ENCODE measurements at places on chromosomes 4 and X.

DNA sequence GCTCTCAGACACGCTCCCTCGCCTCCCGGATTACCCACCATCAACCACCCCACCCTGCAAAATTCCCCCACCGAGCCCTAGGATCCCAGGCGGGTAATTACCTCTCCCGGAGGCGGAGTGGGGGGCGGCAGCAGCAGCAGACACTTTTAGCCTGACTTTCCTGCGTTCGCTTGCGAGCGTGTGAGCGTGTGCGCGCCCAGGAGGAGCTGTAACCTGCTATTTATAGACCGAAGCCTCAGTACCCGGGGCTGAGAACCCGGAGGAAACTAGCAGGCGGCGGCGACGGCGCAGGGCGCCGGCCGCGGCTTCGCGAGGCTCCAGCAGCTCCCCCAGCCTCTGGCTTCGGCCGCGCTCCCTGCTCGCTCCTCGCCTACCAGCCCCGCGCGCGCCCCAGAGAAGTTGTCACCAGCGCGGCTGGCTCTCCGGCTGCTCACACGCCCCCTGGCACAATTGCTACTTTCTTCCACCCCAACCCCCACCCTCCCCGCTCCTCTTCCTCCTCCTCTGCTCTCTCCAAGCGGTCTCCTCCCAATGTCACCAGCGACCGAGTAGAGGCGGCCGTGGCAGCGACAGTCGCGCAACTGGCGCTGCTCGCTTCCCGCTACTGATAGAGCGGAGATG is at the start of gene INPP4B:
Gene INPP4B (minus strand): TSS at position 194 of the 621 bp plus-strand sequence.
- H3K27me3 ChIP-seq: no peaks in the 10 kb centered on the region
- no peaks in the 10 kb centered on the region for H3K4me1 ChIP-seq
- H3K27ac ChIP-seq: no peak within 1 kb of the TSS
- no peaks in the 10 kb centered on the region for H3K36me3 ChIP-seq
- peak within 1 kb of the TSS; percentile 71 for H3K4me3 ChIP-seq

DNA sequence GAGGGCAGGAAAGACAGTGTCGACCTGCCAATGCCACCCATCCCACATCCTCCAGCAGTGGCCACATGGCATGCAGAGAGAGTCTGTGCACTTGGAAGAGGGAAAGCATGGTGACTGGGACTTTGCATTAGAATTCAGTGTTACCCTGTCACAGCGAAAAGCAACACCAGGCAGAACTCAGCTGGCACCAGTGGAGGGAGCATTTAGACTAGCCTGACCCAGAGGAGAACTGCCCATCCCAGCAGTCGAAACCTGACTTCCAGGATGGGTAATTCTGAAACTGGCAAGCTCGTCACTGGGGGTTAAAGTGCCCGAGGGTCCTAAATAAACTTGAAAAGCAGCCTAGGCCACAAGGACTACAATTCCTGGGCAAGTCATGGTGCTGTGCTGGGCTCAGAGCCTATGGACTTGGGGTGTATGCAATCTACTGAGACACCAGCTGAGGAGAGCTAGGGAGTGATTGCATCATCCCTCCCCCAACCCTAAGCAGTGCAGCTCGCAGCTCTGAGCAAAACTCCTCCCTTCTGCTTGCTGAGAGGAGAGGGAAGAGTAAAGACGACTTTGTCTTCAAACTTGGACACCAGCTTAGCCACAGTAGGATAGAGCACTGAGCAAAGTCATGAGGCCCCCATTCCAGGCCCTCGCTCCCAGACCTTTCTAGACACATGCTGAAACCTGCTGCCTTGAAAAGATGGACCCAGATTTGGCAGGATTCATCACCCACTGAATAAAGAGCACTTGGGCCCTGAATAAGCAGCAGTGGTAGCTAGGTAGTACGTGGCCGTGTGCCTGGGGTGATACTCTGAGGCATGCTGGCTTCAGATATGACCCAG is 68.8 kb downstream of the DDX60L start:
- no peak overlapping the region for H3K27ac ChIP-seq
- no peaks in the 10 kb centered on the region for H3K27me3 ChIP-seq
- DNase-seq: no peak
- peaks cover 61% of the 10 kb centered on the region for H3K36me3 ChIP-seq
- H3K4me1 ChIP-seq: no peaks in the 10 kb centered on the region

GRCh38 chr4:112284662-112285411 is 867 bp downstream of the TIFA start:
- peak overlapping the region; percentile 69 for H3K27ac ChIP-seq
- no peaks in the 10 kb centered on the region for H3K36me3 ChIP-seq
- H3K27me3 ChIP-seq: no peaks in the 10 kb centered on the region
- peaks cover 60% of the 10 kb centered on the region for H3K4me1 ChIP-seq

DNA sequence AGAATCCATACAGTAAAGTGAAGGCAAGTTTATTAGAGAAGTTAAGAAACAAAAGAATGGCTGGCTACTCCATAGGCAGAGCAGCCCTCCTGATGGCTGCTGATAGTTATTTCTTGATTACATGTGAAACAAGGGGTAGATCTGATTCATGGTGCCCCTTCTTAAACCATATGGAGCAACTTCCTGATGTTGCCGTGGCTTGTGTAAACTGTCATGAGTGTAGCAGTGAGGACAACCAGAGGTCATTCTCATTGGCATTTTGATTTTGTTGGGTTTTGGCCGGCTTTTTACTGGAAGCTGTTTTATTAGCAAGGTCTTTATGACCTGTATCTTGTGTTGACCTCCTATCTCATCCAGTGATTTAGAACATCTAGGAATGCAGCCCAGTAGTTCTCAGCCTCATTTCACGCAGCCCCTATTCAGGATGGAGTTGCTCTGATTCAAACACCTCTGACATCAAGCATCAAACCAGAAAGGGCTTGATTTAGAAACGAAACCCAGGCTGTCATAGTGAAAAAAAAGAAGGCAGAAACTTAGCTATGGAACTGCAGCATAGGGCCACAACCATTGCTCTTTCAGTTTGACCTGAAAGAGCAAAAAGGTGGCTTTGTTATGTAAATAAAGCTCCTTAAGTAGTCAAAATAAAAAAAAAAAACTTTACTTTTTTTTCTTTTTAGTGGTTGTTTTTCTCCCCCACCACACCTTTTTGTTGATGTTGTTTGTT is 37.8 kb downstream of the SPCS3 start:
- no peak overlapping the region for H3K27ac ChIP-seq
- peaks cover 2% of the 10 kb centered on the region for H3K27me3 ChIP-seq
- no peaks in the 10 kb centered on the region for H3K36me3 ChIP-seq
- no peak overlapping the region for H3K4me3 ChIP-seq
- DNase-seq: no peak

- no peaks in the 10 kb centered on the region for H3K4me1 ChIP-seq
- H3K27me3 ChIP-seq: no peaks in the 10 kb centered on the region
- H3K4me3 ChIP-seq: no peak overlapping the region
- DNase-seq: no peak
Measured at GRCh38 chr4:176077561-176077960, 11.9 kb downstream of the WDR17 start.

- no peaks in the 10 kb centered on the region for H3K36me3 ChIP-seq
- H3K27ac ChIP-seq: no peak overlapping the region
- DNase-seq: no peak
- no peaks in the 10 kb centered on the region for H3K27me3 ChIP-seq
- H3K4me1 ChIP-seq: no peaks in the 10 kb centered on the region
Measured at GRCh38 chr4:180539284-180539683, 1703.9 kb upstream of the TENM3 start.

DNA sequence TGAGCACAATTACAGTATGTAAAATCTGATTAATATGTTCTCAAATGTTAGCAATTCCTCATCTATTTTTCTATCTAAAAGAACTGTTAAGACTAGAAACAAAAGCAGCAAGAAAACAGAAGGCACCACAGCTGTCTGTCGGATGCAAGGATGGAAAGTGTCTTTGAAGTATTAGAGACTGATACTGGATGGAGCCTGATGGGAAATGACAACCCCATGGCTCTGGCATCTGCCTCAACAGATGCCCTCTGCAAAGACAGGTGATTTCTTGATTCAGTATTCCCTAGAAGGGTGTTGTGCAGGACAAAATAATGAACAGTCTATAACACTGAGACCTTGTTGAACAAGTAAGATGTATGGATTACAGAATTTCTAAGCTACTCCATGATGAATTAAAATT is 19.7 kb downstream of the LRCH2 start:
- no peaks in the 10 kb centered on the region for H3K27me3 ChIP-seq
- no peak for DNase-seq
- H3K4me3 ChIP-seq: no peak overlapping the region
- no peaks in the 10 kb centered on the region for H3K4me1 ChIP-seq
- H3K27ac ChIP-seq: no peak overlapping the region

- peak overlapping the region; percentile 84 for H3K27ac ChIP-seq
- DNase-seq: no peak
- no peaks in the 10 kb centered on the region for H3K27me3 ChIP-seq
- peaks cover 24% of the 10 kb centered on the region for H3K4me1 ChIP-seq
- H3K4me3 ChIP-seq: peak overlapping the region; percentile 10
Measured at GRCh38 chrX:45758738-45759397, 558.2 kb upstream of the DIPK2B start.

DNA sequence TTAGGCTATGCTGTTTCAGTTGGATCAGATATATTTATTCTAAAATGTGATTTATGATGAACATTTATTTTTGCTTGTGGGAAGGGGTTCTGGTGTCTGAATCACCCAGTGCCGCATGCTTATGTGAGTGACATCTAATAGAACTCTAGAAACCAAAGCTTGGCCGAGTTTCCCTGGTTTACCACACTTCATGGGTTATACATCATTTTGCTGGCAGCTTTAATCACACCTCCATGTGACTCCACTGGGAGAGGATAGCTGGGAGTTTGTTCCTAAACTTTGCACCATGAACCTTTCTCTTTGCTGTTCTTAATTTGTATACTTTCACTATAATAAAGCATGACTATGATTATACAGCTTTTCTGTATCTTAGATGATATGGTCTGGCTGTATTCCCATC is 382.9 kb downstream of the INPP4B start:
- H3K4me1 ChIP-seq: no peaks in the 10 kb centered on the region
- H3K36me3 ChIP-seq: no peaks in the 10 kb centered on the region
- no peak overlapping the region for H3K27ac ChIP-seq
- no peaks in the 10 kb centered on the region for H3K27me3 ChIP-seq
- H3K4me3 ChIP-seq: no peak overlapping the region

GRCh38 chrX:86137071-86137470 is 11.2 kb upstream of the DACH2 start:
- no peaks in the 10 kb centered on the region for H3K4me1 ChIP-seq
- no peak for DNase-seq
- no peaks in the 10 kb centered on the region for H3K27me3 ChIP-seq
- H3K4me3 ChIP-seq: no peak overlapping the region

- no peak overlapping the region for H3K4me3 ChIP-seq
- H3K27me3 ChIP-seq: no peaks in the 10 kb centered on the region
- H3K4me1 ChIP-seq: no peaks in the 10 kb centered on the region
- no peak for DNase-seq
Measured at GRCh38 chr4:147312376-147313046, 168.4 kb upstream of the EDNRA start.

DNA sequence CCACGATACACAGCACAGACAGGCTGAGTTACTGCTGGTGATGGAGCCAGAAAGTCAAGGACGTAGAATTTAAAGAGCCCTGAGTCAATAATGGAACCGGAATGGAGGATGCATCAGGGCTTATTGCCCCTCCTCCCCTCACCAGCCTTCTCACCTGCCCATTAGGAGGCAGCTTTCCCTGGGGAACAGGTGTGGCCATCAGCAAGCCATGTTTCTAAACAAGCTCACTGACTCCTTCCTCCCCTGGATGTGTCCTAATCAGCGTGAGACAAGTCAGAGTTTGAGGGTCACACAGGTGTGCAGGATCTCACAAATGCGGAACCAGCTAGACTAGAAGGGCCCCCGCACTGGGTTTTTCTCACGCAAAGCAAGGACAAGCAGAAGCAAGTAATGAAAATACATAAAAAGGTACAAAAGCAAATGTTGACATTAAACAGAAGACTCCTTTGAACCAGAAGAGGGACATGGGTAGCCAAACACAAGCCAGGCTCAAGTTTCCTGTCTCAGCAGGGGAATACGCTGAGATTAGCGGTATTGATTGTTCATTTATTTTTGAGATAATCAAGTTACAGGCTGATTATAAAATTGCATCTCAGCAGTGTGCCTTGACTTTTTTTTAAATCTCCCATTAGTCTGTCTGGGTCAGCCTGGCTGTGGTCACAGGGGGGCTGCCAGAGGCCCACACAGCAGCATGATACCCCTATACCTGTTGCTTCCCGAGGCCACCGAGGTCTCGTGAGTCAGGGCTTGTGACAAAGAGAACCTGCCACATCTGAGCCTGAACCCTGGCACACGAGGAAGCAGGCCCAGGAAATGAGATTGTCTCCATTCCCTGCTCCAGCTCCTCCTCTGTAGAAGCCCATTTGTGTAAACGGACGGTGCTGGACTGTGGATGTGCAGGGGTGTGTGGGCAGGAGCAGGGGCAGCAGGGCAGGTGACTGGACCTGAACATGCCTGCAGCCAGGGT is 37.4 kb downstream of the CCKAR start:
- no peak for DNase-seq
- no peaks in the 10 kb centered on the region for H3K36me3 ChIP-seq
- H3K4me3 ChIP-seq: no peak overlapping the region
- H3K27me3 ChIP-seq: peaks cover 7% of the 10 kb centered on the region
- H3K27ac ChIP-seq: no peak overlapping the region

GRCh38 chr4:172892300-172892699 is 276.3 kb upstream of the GALNT7 start:
- H3K27me3 ChIP-seq: no peaks in the 10 kb centered on the region
- no peak for DNase-seq
- H3K27ac ChIP-seq: no peak overlapping the region
- H3K4me3 ChIP-seq: no peak overlapping the region

DNA sequence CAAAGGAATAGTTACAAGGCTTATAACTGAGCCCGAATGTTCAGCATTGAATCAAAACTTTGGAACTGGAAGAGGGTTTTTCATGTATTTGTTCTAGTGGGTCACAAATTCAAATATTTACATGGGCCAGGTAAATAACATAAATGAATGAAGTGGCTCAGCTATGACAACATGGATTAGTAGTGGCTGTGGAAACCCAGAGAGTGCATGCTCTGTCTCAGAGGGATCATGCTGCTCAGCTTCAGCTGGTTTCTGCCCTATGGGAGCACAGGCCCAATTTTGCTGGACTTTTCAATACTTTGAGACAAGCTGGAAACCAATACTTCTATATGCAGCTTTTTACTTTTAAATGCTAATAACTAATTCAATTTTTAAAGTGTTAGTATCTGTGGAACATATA is 394.0 kb upstream of the TEX13C start:
- no peaks in the 10 kb centered on the region for H3K27me3 ChIP-seq
- no peaks in the 10 kb centered on the region for H3K4me1 ChIP-seq
- no peaks in the 10 kb centered on the region for H3K36me3 ChIP-seq
- no peak overlapping the region for H3K4me3 ChIP-seq
- no peak overlapping the region for H3K27ac ChIP-seq

GRCh38 chr4:153257151-153257620 is 52.9 kb downstream of the TRIM2 start:
- H3K36me3 ChIP-seq: no peaks in the 10 kb centered on the region
- peaks cover 2% of the 10 kb centered on the region for H3K27me3 ChIP-seq
- H3K4me1 ChIP-seq: peaks cover 5% of the 10 kb centered on the region
- H3K4me3 ChIP-seq: peak overlapping the region; percentile 51

DNA sequence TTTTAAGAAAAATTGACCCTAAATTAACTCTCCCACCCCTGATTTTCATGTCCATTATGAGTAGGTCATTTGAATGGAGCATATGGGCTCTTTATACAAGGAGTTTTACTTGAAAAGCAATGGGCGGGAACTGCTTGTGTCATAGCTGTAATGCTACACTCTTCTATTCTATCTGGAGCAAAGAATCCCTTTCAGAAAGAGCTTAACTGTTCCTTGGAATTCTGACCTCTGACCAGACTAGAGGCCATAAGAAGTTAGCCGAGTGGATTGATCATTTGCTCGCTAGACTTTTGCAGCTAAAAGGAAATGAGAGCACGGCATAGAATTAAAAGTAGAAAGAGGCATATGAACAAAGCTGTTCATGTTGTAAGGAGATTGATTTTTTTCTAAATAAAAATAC is 79.1 kb downstream of the DOCK11 start:
- H3K27me3 ChIP-seq: no peaks in the 10 kb centered on the region
- no peak overlapping the region for H3K4me3 ChIP-seq
- peaks cover 75% of the 10 kb centered on the region for H3K36me3 ChIP-seq
